ENCODE measurements at places on chromosomes 5 and 9.
A peak's percentile ranks its signal among the peaks of the same experiment; 100 is the strongest.

GRCh38 chr9:119801311-119801710, 432.1 kb upstream of the BRINP1 start:
- DNase-seq: no peak

DNA sequence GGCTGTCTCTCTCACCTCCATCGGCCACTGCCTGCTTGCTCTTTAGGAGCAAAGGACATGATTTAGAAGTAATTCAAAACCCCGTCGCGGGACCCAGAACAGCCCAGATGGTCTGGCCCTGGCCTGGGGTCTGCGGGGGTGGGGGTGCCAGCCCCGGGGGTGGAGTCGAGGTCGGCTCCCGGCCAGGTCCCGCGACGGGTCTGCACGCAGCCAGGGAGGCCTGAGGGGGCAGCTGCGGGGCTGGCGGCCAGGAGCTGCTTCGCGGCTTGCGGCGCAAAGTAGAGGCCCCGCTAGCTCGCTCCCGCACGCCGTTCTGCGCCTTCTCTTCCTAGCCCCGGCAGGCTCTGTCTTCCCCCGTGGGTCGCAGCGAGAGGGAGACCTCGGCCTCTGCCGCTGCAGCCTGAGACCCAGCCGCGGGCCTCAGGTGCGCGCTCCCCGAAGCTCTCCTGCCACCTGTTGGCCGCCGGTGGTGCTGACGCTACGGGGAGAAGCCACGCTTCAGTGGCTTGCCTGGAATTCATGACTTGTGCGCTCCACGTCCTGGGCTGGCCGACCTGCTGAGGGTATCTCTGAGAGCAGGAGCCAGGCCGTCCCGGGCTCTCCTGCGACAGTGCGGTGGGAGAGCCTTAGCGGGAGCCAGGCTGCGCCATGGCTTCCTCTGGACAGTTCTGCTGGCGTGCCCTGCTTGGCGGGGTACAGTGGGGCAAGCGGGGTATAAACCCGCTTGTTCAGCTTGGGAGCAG, 157.2 kb upstream of the PITX1 start:
- peak; percentile 71 for DNase-seq

GRCh38 chr9:84140535-84141101, 160.0 kb downstream of the RMI1 start:
- DNase-seq: peak; percentile 25

GRCh38 chr5:56816546-56817081, 1.3 kb downstream of the MAP3K1 start:
- peak; percentile 49 for DNase-seq

DNA sequence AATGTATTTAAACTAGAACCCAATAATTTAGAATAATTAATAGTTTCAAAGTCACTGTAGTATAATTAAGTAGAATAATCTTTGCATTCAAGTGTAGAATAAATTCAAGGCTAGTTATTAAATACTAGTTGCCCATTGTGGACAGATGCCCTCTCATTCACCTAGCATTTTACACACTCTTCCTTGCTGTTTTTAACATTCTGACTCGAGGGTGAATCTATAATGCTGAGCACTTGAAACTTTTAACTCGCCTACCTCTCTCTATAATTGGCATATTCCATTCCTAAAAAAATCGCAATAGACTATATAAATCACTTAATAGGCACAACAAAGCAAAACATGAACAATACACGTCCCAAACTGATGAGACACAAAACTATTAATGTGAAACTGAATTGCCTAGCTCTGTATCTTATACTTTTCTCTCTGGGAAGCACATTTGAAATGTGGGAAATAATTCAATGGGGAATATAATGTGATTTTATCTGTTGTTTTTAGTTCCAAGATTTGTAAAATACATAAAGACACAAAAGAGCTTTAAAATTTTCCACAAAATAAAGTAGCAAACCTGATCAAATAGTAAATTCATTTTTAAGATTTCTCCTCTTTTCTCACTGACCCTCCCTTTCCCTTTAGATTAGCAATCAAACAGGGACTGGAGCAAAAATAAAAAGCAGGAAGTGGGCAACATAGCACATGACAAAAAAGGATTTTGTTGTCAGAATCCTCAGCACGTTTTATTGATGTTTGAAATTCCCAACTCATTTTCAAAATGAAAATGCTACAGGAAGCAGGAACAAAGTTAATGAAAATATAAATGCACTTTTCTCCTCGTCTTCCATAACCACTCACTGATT, 295.6 kb downstream of the PDE4D start:
- DNase-seq: no peak

DNA sequence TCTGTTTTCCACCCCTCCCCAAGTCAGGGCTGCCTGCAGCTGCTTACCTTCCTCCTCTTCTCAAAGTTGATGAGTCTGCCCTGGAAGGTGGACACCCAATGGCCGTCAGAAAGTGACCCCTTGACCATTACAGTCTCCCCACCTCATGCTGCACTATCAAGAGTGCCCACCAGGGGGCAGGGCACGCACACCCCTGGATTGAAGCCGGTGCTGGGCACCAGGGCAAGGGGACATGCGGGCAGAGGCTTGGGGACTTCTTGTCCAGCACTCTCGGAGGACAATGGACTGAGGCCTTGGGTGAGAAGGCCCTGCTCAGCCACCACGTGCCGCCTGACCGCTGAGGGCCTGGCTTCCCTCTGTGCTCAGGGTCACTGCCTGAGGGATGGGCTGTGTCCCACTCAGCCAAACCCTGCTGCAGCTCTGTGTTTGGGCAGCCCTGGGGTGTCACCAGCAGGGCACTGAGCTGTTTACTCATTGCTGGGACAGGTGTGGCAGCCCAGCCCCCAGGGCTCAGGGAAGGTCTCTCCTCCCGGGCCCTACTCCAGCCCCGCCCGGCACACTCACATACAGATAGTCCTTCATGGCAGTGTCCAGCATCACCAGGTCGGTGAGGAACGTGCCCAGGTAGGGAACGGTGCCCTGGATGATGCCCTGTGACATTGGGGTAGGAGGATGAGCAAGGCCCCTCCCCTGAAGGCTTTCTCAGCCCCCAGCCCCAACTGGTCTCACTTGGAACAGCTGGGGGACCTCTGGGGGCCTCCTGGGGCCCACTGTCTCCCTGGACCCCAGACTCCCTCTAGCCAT, 17.7 kb downstream of the RALGDS start:
- peak; percentile 51 for DNase-seq

GRCh38 chr5:54469622-54470021, 14.1 kb downstream of the HSPB3 start:
- DNase-seq: no peak
